Inflammatory macrophage treated with lipopolysaccharide for 4 hours (primary cell): ENCODE measurements at places on chromosomes 6 and 20.

- DNase-seq, result no peak
These were observed 25.9 kb downstream of the ELOVL2 start for GRCh38 chr6:11018225-11018624.

DNA sequence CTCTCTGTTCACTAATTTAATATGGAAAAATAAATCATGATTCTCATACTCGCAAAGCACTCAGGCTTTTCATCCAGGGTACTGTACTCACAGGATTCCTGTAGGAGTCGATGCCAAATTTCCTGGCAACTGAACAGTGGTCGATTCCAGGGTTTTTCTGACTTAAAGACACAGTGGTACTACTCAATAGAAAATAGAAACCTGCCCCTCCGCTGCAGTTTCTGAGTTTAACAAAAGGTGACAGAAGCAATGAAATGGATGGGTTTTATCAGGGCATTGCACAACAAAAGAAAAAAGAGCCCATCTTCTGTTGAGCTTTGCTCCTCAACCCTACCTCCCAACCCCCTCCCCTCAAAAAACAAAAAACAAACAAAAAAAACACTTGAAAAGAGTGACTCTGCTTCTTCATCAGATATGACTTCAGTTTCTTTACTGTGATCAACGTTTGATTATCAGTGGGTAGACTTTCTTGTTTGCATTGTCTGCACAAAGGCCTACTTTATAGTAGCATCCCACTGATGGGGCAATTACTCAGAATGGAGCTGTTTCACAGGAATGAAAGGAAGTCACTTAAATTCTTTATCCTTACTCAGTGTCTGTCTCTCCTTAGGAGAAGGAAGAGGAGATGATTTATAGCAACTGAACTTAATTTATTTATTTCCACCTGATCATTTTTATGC is 96.2 kb upstream of the FOXO3 start:
- no peak for DNase-seq

GRCh38 chr6:88666901-88667300 is 296.5 kb downstream of the RNGTT start:
- DNase-seq, result no peak

GRCh38 chr6:127997496-127998164 is 96.8 kb upstream of the THEMIS start:
- no peak for DNase-seq

GRCh38 chr6:75261299-75261698 is 17.7 kb upstream of the COX7A2 start:
- DNase-seq, result no peak

DNA sequence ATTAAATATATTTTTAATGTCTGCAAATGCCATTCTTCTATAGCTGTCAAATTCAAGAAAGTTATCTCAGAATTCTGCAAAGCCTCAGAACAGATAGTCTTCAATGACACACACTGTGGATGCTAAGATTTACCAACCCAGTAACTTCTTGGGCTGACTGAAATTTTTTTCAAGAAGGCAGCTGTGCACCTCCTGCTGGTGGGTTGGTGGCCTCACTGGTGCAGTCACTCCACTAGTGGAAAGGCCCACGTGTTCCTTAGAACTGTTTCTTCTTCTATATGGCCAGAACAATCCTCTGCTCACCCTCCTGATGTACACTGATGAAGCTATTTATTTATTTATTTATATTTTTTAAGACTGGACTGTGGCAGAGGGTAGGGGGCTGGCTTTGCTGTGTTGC is 28.1 kb upstream of the MTCL3 start:
- DNase-seq, result peak; percentile 21

GRCh38 chr6:125985979-125986300 is 400 bp upstream of the TRMT11 start:
- no peak for DNase-seq

GRCh38 chr6:4947716-4948115 is 56.1 kb downstream of the RPP40 start:
- DNase-seq, result no peak

DNA sequence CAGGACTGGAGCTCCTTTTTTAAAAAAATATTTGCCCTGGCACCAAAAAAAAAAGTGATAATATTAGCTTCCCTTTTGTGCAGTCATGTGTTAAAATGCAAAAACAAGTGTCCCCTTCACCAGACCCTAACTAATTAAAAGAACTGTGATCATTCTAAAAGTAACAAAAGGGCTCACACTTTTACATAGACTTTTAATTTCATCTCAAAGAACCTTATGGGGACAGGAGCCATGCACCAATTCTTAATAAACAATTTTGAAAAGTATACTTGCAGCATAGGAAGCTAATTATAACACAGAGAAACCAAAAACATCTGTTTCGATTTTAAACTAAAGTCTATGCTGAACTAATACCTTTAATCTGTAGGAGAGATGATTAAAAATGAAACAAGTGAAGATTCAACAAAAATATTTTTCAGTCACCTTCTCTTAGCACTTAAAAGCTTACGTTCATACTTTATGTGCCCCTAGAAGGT is 17.3 kb downstream of the STX7 start:
- no peak for DNase-seq
